ENCODE measurements at places on chromosomes 3 and 15. TPM values are rescaled to one million over a fixed set of nuclear protein-coding genes. Genes with fewer than 3 reads are reported as not detected.
A peak's percentile ranks its signal among the peaks of the same experiment; 100 is the strongest.

Gene PTPRG
- 71.4 TPM for polyA plus RNA-seq

Gene ANKRD63
- polyA plus RNA-seq, result 0.17 TPM

DNA sequence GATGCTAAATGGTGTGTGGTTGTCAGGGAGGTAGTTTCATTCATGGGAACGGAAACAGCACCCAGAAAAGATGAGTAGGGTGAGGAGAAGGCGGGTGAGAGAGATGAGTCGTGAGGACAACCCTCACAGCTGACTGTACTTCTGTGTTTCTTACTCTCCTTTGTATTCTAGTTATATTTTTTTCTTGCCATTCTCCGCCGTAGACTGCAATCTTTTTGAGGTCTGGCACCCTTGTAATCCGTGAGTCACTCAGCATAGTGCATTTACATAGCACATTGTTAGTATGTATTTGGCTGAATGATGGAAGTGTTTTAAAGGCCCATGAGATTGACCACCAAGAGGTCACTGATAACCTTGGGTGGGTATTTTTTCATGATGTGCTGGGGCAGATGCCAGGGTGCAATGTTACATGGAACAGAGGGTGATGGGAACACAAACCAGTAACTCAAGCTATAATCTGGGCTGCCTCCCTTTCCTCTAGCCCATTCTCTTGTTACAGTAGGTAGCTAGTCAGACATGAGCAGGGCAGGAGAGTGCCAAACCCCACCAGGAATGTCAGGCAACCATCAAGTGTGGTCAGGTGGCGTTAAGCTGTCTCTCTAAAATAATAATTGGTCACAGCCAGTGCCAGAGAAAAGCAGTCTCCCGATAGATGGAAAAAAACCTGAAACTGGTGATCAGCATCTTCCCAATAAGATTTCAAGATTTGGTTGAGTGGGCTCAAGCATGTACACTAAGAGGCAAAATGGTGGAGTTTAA is 18.8 kb upstream of the DGKG start:
- no peak for DNase-seq

Gene CPA3
- 0.68 TPM for polyA plus RNA-seq

Gene IGSF11
- polyA plus RNA-seq, result 1.9 TPM

DNA sequence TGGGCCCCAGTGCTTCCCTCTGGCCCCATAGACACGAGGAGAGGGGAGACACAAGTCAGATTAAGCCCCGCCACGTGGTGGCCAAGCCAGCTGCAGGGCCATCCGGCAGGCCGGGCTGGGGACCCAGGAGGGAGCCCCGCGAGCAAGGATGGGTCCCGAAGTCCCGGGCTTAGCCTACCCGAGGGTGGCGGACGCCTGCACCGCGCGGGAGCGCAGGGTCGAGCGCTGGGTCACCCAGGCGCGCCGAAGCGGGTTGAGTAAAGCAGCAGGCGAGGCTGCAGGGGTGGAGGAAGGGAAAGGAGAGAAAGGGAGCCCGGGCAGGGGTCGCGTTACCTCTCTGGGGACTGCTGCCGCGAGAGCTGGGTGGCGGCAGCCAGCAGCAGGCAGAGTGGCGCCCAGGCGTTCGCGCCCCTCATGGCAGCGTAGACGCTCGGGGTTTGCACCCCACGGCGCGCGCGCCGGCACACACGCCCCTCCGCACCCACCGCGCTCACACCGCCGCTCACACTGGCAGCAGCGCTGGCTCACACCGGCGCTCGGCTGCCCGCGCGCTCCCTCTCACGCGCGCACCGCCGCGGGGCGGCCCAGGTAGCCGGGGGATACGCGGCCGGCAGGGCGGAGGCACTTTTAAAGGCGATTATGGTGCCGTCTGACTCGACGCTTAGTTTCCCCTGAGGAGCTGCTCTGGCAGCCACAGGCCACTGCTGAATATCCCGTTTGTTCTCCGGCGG is at the start of gene PCOLCE2:
Gene PCOLCE2 (minus strand): TSS at position 603 of the 731 bp plus-strand sequence. CDS start 187 bp downstream, at position 416.
- DNase-seq, result peak; percentile 12

Gene IQCF5
- not detected for polyA plus RNA-seq

Gene APPL1
- 46.9 TPM for polyA plus RNA-seq

GRCh38 chr3:187802928-187803259 is 57.6 kb upstream of the BCL6 start:
- DNase-seq, result no peak

GRCh38 chr3:132773071-132773619 is 50.9 kb upstream of the NPHP3 start:
- DNase-seq, result no peak

DNA sequence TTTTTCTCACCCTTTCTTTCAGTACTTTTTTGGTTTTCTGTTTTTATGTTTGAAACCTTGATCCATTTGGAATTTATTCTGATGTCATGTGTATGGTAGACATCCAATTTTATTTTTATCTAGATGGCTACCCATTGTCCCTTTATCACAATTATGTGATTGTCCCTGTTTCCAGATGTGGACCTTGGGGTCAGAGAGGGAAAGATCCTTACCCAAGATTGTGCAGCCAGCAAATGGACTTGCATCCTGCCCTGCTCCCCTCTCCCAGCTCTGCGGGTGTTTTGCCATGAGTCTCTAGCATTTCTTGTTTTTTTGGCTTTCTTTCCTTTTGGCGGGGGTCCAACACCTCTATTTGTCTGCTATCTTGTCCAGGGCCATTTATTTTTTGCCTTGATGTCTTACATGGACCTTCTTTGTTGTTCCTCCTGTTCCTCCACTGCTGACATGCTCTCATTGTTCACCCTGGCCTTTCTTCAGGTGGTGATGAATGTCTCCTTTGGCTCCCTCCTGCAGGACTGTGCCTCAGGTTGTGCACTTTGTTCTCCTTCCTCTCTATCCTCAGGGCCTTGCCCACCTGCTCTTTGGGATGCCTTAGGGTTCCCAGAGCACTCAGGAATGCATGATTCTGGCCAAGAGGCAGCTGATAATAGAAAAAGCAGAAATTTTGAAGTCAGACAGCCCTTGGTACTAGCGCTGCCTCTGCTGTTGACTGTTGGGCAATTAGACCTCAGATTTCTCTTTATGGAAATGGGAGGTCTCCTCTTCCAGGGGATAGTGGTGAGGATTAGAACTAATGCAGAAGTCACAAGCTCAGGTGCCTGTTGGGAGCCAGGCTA is 84.3 kb downstream of the EEFSEC start:
- no peak for DNase-seq

GRCh38 chr3:58824285-58824684 is 157.7 kb upstream of the FAM3D start:
- peak; percentile 14 for DNase-seq

Gene CACNA2D2
- polyA plus RNA-seq, result 7.2 TPM
